ENCODE measurements at places on chromosomes 12 and 14. TPM values are rescaled to one million over a fixed set of nuclear protein-coding genes. Genes with fewer than 3 reads are reported as not detected.

DNA sequence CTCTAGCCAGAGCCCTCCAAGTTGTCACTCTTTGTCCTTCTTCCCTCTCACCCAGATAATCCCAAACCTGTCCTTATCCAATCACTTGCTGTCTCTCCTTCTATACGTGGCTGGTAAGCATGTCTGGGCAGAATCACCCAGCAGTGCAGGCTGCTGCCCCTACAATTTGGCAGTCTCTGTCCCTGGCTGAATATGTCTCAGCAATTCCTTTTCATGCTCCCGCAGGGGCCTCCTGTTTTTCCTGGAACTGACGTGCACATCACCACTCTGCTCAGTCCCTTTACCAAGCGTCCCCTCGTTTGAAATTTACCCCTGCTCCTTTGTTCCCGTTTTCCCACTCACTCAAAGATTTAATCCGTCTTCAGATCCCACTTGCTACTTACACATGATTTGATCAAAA, 80.0 kb downstream of the ST8SIA1 start:
- no peaks in the 10 kb centered on the region for H3K36me3 ChIP-seq
- H3K4me1 ChIP-seq, result peaks cover 16% of the 10 kb centered on the region
- H3K27ac ChIP-seq, result no peak overlapping the region
- no peak for DNase-seq
- no peaks in the 10 kb centered on the region for H3K27me3 ChIP-seq

GRCh38 chr12:53984901-53985691, at the start of gene HOXC10:
Gene HOXC10 (plus strand): TSS chr12:53985146. CDS start chr12:53985260, 114 bp downstream.
- peak; percentile 98 for DNase-seq
- peaks cover 98% of the 10 kb centered on the region for H3K27me3 ChIP-seq
- H3K4me3 ChIP-seq, result peak within 1 kb of the TSS; percentile 44
- H3K4me1 ChIP-seq, result peaks cover 50% of the 10 kb centered on the region
- H3K36me3 ChIP-seq, result no peaks in the 10 kb centered on the region

- H3K4me1 ChIP-seq, result peaks cover 22% of the 10 kb centered on the region
- no peaks in the 10 kb centered on the region for H3K27me3 ChIP-seq
- H3K4me3 ChIP-seq, result peak overlapping the region; percentile 64
- peaks cover 17% of the 10 kb centered on the region for H3K36me3 ChIP-seq
These were observed 593 bp downstream of the PIP4P1 start for GRCh38 chr14:20460458-20461224.

- H3K27ac ChIP-seq, result no peak overlapping the region
- peaks cover 15% of the 10 kb centered on the region for H3K4me1 ChIP-seq
- H3K36me3 ChIP-seq, result no peaks in the 10 kb centered on the region
- DNase-seq, result no peak
- H3K27me3 ChIP-seq, result no peaks in the 10 kb centered on the region
These were observed 66.4 kb upstream of the C12orf71 start for GRCh38 chr12:27148791-27149190.

GRCh38 chr14:95862243-95862642, 14.4 kb upstream of the TUNAR start:
- H3K4me1 ChIP-seq, result no peaks in the 10 kb centered on the region
- DNase-seq, result peak; percentile 65
- no peaks in the 10 kb centered on the region for H3K36me3 ChIP-seq
- no peaks in the 10 kb centered on the region for H3K27me3 ChIP-seq
- no peak overlapping the region for H3K27ac ChIP-seq

- DNase-seq, result no peak
- H3K36me3 ChIP-seq, result no peaks in the 10 kb centered on the region
- H3K27me3 ChIP-seq, result no peaks in the 10 kb centered on the region
- H3K4me1 ChIP-seq, result no peaks in the 10 kb centered on the region
These were observed 32.0 kb downstream of the FAM177A1 start for GRCh38 chr14:35078082-35078481.

- no peak overlapping the region for H3K4me3 ChIP-seq
- H3K36me3 ChIP-seq, result no peaks in the 10 kb centered on the region
- no peak overlapping the region for H3K27ac ChIP-seq
- no peaks in the 10 kb centered on the region for H3K27me3 ChIP-seq
These were observed 72.9 kb upstream of the BTG1 start for GRCh38 chr12:92218394-92219077.

DNA sequence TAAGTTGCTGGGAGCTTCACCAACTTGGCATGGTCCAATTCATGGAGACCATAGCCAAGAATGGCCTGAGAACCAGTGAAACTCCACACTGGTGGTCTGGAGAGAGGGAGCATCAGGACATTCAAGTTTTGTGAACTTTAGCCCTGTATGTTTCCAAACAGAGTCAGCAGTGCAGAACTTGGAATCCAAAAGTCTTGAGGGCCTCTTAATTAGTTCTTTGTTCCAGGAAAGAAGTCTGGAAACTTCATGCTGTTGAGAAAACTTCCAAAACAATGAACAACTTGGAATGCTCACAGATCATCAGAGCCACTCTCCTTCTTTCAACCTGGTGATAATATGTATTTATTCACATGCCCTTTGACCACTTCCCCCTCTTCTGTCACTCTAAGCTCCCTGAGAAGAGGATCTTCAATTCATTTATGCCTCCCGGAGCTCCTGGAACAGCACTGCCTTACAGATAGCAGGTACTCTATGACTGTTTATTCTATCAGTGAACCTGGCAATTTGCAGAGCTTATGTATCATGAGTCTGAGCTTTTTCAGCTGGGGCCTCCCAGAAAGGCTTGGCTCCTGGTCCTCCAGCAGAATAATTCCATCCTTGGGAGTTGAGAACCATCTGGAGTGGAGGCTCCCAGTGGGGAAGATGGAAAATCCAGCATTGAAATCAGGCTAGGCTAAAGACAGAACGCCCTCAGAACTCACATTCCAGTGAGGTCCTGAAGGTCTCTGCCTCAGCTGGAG, 191.4 kb downstream of the KTN1 start:
- no peak overlapping the region for H3K4me3 ChIP-seq
- no peak for DNase-seq
- no peak overlapping the region for H3K27ac ChIP-seq

DNA sequence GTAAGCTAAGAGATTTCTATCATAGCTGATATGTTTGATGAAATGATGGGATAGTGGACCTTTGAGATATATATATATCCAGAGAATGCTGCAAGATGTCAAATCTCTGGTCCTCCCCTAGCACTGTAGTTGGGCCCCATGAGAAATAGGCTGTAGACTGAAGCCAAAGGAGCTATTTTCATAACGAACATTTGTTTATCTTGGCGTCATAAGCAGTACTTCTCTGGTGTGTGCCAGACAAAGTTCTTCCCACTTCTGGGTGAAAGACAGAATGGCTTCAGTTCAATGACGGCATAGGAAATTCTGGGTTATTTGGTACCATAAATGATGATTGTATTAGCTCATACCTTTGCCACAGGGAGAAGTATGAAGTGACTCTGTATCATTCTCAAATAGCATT, 534.3 kb downstream of the SOX5 start:
- no peak for DNase-seq
- no peak overlapping the region for H3K27ac ChIP-seq
- no peaks in the 10 kb centered on the region for H3K36me3 ChIP-seq
- H3K27me3 ChIP-seq, result no peaks in the 10 kb centered on the region
- H3K4me3 ChIP-seq, result no peak overlapping the region

DNA sequence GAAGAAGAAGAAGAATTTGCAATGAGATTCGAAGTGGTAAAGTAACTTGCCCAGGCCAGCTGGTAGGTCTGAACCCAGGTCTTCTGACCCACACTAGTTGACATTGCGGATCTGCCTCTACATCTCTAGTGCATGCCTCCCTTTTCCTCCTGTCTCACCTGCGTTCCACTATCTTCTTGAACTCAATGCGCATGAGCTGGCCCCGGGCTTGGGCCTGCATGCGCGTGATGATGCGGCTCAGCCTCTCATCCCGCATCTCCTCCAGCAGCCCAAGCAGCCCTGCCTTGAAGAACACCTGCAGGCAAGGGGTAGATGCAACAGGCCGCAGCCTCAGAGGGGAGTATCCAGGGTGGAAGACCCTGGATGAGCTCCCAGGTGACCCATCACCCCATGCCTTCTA, 11.9 kb downstream of the MYH6 start:
- no peak overlapping the region for H3K4me3 ChIP-seq
- H3K36me3 ChIP-seq, result no peaks in the 10 kb centered on the region
- DNase-seq, result no peak

DNA sequence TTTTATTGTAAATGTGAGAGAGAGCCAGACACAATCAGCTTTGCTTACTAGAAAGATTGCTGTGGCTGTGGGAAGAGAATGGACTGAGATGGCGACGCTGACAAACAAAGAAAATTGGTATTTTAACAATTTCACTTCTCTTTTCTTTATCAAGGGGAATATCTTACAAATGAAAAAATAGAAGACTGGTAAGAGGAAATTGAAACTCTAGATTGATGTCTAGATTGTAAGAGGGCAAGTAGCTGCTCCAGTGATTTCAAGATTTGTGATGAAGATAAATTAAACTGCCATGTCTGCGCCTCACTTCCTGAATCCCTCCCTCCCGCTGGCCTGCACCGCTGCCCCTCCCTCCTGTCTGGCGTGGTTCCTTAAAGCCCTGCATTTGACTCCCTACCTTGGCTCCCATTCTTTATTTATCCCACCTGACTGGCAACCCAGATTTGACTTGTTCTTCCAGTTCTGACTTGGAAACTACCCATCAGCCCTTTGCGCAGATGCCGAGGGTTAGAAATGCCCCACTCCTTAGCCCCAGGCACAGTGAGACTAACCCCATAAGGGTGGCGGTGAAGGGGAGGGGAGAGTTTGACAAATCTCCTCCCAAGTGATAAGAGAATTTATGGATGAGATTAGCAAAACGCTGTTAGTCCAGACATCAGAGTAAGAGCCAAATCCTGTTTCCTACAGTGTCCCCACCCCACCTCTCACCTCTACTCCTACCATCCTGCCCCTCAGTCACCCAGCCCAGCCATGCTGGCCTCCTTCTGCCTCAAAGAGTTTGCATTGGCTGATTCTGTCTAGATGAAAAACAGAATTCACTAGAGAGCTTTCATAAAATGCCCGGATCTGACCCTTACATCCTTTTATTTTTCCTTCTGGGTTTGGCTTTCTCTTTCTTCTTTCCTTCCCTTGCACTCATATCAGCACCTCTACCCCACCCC, 125.3 kb upstream of the ATF7IP start:
- H3K27ac ChIP-seq, result peak overlapping the region; percentile 46
- peak overlapping the region; percentile 41 for H3K4me3 ChIP-seq
- no peaks in the 10 kb centered on the region for H3K27me3 ChIP-seq
- DNase-seq, result peak; percentile 74
- H3K36me3 ChIP-seq, result peaks cover 8% of the 10 kb centered on the region

DNA sequence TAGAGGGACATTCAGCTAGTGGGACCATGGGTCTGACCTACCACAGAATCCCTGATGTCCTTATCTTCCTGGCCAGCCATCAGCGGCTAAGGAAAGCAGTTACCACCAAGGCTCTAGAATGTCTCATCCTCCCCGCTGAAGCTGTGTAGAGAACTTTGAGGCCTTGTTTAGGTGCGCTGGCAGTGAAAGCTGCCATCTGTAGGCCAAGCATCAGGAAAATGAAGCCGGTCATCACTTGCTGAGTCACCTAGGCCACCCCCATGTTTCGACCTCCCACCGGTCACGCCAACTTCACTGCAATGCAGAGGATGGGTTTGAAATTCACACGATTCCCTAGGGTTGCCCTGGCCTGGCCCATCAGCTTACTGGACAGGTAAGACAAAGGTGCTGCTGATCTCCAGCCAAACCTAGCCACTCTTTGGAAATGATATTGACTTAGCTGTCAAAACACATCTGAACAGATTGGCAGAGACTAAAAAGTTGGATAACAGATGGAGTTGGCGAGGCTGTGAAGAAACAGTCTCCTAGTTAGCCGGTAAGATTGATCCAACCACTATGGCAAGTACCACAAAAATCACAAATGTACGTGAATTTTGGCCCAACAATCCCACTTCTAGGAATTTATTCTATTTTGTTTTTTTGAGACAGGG, 52.0 kb downstream of the NOS1 start:
- no peak overlapping the region for H3K4me3 ChIP-seq
- no peaks in the 10 kb centered on the region for H3K36me3 ChIP-seq
- no peaks in the 10 kb centered on the region for H3K4me1 ChIP-seq
- H3K27me3 ChIP-seq, result no peaks in the 10 kb centered on the region
- no peak for DNase-seq

DNA sequence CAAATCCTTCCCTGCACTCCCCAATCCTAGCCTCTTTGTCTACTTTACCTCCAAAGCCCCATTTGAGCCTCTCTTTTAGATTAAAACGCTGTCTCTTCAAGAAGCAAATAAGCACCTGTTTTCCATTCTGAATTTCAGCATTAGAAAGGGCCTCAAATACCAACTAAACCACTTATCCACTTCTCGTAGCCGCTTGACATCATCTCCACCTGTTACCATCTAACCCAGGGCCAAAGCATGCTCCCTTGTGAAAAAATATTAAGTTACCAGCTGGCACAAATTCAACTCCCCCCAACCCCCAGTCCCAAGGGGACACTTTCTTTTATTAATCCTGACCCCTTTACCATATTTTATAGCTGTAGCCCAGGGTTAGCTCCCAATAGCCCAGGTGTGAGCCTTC, 43.1 kb downstream of the GPHB5 start:
- H3K4me3 ChIP-seq, result no peak overlapping the region
- no peaks in the 10 kb centered on the region for H3K36me3 ChIP-seq
- no peak overlapping the region for H3K27ac ChIP-seq

GRCh38 chr14:32702562-32702961, 236.1 kb upstream of the NPAS3 start:
- no peaks in the 10 kb centered on the region for H3K4me1 ChIP-seq
- no peaks in the 10 kb centered on the region for H3K36me3 ChIP-seq
- H3K27me3 ChIP-seq, result no peaks in the 10 kb centered on the region

- peak; percentile 64 for DNase-seq
- no peak overlapping the region for H3K27ac ChIP-seq
- H3K4me3 ChIP-seq, result no peak overlapping the region
- no peaks in the 10 kb centered on the region for H3K36me3 ChIP-seq
These were observed 573.2 kb downstream of the SOX5 start for GRCh38 chr12:23376238-23376637.

GRCh38 chr12:93256256-93256969, 121.3 kb upstream of the NUDT4 start:
- peaks cover 5% of the 10 kb centered on the region for H3K36me3 ChIP-seq
- H3K4me1 ChIP-seq, result peaks cover 5% of the 10 kb centered on the region
- no peak overlapping the region for H3K4me3 ChIP-seq

The CTSG gene
- not detected for total RNA-seq

The GOLGA5 gene
- 30.2 TPM for total RNA-seq

The VASH1 gene
- total RNA-seq, result 3.7 TPM

The KRT2 gene
- not detected for total RNA-seq

The SLCO1A2 gene
- 25.2 TPM for total RNA-seq

The RFLNA gene
- 20.4 TPM for total RNA-seq

The DPPA3 gene
- total RNA-seq, result 2.8 TPM

The NUDT4 gene
- total RNA-seq, result 67.2 TPM

The PPP1R3E gene
- 2.3 TPM for total RNA-seq

The PDE3A gene
- 9.2 TPM for total RNA-seq

The RND1 gene
- 10.4 TPM for total RNA-seq

The ZNF410 gene
- 20.4 TPM for total RNA-seq

The DEPDC4 gene
- 2.5 TPM for total RNA-seq
